ENCODE measurements at places on chromosomes 5 and 9.

GRCh38 chr5:81303563-81303962, 2.2 kb downstream of the ZCCHC9 start:
- DNase-seq = no peak

- DNase-seq = no peak
These were observed 1.1 kb downstream of the SPEF2 start for GRCh38 chr5:35618781-35619180.

DNA sequence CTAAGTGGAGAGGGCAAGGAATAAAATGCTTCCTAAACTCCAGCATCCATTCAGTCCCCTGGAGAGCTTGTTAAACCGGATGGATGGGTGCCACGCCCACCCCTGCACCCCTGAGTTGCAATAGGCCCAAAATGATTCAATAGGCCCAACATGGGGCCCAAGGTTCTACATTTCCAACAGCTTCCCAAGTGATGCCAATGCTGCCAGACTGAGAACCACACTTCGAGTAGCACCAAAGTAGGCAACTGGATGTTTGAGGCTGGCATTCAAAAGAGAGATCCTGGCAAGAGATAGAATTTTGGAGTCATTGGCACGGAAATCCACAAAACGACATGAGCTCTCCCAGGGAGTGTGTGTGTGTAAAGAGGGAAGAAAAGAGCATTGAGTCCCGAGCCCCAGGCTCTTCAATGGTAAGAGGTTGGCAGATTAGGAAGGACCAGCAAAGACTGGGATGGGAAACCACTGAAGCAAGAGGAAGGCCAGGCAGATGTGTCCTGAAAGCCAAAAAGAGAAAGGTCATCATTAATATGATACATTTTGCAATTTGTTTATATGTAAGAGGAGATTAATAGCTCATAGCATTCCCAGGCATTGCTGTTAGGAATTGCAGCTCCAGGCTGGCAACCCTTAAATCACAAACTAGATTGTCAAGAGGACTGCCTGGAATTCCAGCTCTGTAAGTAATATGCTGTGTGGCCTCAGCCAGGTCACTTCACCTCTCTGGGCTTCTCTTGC, 130.6 kb downstream of the KCNIP1 start:
- no peak for DNase-seq

- DNase-seq = no peak
These were observed 95.0 kb upstream of the HAND1 start for GRCh38 chr5:154573011-154573410.

All from stimulated activated CD8-positive, alpha-beta memory T cell treated with anti-CD3 and anti-CD28 coated beads, Interleukin-4, amount 100 ng/mL, for 1 hour (primary cell).